ENCODE measurements at places on chromosomes 1 and 21. TPM values are rescaled to one million over a fixed set of nuclear protein-coding genes. Genes with fewer than 3 reads are reported as not detected.

The LAMB3 gene
- 156 TPM for polyA plus RNA-seq

The GJA8 gene
- polyA plus RNA-seq: not detected

The CELSR2 gene
- 11.3 TPM for polyA plus RNA-seq

The SMCP gene
- polyA plus RNA-seq: not detected

The TMEM269 gene
- 0.10 TPM for polyA plus RNA-seq

Data from large intestine (tissue), 12 donors.